AML-193 (cell line): ENCODE measurements at places on chromosomes 1 and 21.
A peak's percentile ranks its signal among the peaks of the same experiment; 100 is the strongest.

GRCh38 chr1:26833432-26834405 lies 7.2 kb downstream of the ZDHHC18 start:
- peak; percentile 81 for DNase-seq

GRCh38 chr1:203278885-203279406 lies 26.4 kb upstream of the BTG2 start:
- no peak for DNase-seq

GRCh38 chr1:67019600-67020136 lies 34.3 kb downstream of the SLC35D1 start:
- no peak for DNase-seq

DNA sequence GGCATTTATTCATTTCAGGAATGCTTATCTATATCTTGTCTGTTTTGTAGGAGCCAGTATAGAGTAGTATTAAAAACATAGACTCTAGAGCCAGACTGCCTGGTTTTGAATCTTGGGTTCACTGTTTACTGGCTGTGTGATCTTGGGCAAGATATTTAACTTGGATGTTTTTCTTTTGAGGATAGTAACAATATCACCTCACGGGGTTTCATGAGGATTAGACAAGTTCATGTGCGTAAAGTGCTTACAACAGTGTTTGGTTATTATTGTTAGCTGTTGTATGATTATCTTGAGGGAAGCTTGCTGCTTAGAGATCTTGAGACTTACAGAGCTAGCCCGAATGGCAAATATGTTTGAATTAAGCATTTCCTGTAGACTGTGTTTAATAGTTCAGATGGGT lies 40.2 kb downstream of the WNT4 start:
- DNase-seq = no peak

DNA sequence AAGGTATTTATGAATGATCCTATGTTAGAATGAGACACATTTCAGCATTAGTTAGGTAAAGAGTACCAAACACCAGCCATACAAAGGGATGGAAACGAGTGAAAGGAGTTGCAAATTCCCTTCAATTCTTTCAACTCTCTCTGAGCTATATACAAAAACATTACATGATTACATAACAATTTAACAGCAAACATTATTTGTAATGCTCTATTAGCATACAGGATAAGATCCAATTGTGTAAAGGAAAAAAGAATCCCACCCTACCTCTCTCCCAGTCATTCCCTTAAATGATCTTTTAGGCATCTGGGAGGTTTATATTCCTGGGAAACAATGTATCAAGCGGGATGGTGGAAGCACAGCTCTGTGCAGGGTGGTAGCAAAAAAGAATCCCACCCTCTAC lies 117.9 kb downstream of the RHOU start:
- no peak for DNase-seq

DNA sequence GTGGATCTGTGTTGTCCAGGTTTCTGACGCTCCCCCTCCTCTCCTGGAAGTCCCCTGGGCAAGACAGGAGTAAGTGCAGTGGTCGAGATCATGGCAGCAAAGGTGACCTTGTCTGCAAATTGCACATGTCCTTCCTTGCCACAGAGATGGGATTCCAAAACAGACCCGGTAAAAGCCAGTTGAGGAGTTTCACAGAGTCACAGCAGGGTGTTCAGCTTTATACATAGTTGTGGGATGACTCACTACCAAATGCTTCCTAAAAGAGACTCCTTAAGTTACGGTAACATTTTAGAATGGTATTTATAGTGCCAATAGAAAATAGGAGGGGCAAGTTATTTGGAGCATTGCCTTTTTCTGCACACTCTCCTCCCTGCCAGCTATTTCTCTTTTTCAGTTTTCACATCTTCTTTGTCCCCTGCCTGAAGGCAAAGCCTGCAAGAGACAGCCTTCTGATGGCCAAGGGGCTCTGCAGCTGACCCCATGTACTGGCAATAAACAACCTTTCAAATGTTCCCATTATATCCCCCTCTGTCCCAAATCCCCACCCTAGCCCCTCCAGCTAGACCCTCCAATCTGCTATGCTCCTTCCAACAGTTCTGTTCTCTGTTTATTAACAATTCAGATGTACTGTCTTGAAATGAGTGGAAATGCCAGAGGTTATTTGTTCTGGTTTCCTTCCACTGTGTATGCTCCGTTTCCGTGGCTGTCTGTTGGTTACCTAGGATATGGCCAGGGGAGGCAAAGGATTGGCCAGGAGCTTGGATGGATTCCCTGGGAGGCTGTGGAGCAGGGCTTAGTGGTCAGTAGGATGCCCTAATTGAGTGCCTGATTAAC lies 115.0 kb downstream of the TGFB2 start:
- no peak for DNase-seq

DNA sequence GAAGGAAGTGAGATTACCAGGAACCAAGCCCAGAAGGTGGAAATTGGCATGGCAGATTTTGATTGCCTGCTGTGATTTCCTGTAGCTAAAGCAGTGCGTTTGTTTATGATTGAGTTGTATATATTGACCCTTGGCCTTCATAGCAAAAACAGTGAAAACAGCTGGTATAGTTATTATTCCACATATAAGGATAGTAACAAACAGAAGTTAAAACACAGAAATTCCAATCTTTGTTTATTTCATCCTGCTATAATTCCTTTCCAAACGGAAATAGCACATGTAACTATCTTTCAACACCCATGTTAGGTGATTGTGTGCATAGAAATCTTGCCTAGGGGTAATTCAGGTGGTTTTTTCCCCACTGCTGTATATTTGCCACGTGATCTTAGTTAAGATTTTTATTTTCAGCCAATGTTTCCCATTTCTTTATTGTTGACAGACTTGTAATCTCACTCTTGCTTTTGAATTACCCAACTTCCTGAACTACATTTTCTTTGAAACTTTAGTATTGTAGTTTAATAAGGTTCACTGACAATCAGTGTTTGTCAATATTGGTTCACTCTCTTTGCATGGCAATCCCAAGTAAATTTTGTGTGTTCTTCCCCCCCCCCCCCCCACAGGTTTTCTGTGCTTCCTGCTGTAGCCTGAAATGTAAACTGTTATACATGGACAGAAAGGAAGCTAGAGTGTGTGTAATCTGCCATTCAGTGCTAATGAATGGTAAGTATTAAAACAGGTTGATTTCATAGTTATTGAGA lies 102.7 kb downstream of the CC2D1B start:
- no peak for DNase-seq

DNA sequence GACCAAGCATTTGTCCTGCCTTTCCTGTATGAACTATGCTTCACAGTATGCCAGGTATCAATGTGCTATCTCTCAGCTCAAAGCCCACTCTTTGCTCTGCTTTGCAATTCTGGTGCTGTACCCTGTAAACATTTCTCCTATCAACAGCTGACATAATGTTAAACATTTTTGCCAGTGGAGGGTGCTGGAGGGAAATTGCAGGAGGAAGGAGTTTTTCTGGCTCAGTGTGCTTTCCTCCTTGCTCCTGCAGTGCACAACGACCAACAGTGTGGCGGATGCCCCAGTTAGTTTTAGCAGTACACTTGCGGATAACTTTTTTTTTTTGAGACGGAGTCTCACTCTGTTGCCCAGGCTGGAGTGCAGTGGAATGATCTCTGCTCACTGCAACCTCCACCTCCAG lies 67.1 kb upstream of the PTGFRN start:
- DNase-seq = no peak

GRCh38 chr1:108053270-108054013 lies 88.5 kb upstream of the VAV3 start:
- DNase-seq = peak; percentile 32

DNA sequence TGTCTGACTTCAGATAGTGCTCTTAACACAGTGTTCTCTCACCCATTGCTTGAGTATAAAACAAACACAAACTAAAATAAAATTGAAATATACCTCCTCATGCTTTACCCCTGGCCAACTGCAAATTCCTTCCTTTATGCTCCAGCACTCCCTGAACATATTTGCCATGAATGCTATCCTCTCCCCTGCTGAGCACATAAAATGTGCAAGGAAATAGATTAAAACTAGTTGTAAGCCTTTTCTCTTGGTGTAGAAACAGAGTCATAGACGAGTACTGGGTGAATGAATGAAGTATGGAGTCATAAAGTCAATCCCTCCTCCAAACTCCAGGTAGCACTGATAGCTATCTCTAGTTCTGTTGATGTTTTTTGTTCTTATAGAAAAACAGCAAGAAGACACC lies 2.6 kb downstream of the GPR161 start:
- DNase-seq = no peak

GRCh38 chr1:94951046-94951445 lies 24.1 kb upstream of the CNN3 start:
- no peak for DNase-seq

DNA sequence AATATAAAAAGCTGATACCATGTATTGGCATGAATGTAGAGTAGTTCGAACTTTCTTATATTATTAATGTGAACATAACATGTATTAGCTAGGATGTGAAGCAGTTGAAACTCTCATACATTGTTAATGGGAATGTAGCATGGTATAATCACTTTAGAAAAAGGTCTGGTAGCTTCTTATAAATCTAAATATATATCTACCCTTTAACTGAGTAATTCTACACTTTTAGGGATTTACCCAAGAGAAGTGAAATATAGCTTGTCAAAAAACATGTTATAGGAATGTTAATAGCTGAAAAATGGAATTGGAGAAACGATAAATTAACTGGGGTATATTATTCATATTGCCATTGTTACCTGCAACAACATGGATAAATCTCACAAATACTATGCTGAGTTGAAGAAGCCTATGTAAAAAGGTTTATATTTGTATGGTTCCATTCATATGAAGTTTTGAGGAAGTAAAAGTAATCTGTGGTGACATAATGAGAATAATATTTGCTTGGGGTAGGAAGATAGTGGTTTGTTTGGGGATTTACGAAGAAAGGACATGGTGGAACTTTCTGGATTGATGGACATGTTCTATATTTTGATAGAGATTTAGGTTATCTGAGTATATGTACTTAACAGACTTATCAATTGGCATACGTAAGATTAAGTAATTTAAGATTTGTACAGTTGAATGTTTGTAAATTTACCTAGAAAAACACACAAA lies 76.6 kb downstream of the MAST2 start:
- DNase-seq = no peak

- DNase-seq = no peak
These were observed 36.6 kb downstream of the C1orf87 start for GRCh38 chr1:60036856-60037460.

GRCh38 chr1:20682571-20683236 lies 21.5 kb upstream of the DDOST start:
- no peak for DNase-seq

GRCh38 chr1:78830321-78830720 lies 176.2 kb downstream of the ADGRL4 start:
- DNase-seq = no peak

DNA sequence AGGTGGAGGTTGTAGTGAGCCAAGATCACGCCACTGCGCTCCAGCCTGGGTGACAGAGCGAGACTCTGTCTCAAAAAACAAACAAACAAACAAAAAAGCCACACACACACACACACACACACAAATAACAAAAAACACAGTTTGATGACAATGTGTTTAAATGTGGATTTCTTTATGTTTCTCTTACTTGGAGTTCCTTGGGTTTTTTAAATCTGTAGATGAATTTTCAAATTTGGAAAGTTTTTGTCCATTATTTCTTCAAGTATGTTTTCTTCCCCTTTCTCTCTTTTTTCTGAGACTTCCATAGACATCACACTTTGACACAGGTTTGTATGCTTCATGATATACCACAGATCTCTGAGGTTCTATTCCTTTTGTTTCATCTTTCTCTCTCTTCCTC lies 12.1 kb upstream of the PPIE start:
- DNase-seq = no peak

DNA sequence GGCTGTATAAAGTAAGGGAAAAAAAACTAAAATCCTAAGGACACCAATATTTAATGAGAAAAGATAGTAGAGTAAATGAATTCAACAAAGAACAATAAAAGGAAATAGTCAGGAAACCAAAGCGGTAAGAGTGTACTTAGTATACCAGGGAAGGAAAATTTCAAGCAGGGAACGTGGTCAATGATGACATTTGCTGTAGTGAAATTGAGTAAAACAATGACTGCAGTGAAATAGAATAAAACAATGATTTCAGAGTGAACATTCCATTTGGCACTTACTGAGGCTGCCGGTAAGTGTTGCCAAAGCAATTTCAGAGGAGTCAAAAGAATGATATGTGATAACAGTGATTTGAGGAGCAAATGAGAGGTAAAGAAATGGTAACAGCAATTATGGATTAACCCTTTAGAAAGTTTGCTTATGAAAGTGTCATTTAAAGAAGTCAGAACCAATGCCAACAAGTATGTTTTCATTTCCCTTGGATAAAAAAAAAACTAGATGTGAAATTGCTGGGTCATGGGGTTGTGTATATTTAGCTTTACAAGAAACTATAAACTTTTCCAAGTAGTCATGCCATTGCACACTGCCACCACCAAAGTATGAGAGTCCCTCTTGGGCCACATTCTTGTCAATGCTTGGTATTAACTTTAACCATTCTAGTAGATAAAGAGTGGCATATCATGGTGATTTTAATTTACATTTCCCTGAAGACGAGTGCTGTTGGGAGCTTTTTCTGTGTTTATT lies 50.5 kb downstream of the VCAM1 start:
- DNase-seq = no peak

GRCh38 chr1:46481961-46482360 lies 7.7 kb upstream of the DMBX1 start:
- no peak for DNase-seq

DNA sequence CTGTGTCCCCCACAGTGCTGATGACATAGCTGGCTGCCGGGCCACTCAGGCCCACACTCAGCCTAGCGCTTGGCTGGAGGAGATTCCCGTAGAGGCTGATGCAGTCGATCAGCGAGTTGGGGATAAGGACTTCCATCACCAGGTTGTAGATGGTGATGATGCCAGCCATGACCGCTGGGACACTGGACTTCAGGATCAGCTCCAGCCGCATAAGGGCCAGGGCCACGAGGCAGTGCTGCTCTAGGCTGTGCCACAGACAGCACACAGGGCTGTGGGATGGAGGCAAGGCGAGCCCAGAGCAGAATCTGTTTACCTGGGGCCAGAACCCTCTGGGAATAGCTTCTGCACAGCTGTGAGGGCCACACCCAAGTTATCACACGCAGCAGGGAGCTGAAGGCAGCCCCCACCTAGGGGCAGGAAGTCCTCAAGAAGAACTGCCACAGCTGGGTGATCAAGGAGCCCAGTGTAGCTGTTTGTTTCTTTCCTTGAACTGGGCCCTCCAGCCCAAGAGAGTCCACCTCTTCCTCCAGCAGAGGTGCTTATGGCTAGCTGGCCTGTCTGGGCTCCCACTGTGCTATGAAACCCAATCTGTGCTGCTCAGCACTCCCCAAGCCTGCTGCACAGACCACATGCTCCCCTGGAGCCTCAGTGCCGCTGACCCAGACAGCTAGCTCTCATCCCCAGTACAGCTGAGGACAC lies 6.2 kb downstream of the SLC2A1 start:
- no peak for DNase-seq

DNA sequence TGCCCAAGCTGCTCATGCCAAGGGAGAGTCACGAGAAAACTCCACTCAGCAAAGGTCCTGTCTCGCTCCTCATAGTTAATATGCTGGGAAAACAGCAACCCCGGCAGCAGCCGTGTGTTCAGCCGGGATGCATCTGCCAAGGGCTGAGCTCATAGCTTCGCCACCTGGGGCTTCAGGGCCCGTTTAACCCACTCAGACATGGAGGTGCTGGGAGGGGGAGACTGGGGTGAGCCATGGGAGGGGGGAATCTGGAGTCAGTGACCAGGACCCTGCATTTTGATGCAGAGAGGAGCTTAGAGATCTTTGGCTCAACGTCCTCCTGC lies 283.4 kb downstream of the PTPRU start:
- no peak for DNase-seq
